MCF 10A (cell line): ENCODE measurements at places on chromosomes 7 and 10. TPM values are rescaled to one million over a fixed set of nuclear protein-coding genes. Genes with fewer than 3 reads are reported as not detected.

ANKRD30A gene
- total RNA-seq, result not detected in 2 replicates

ASNS gene
- total RNA-seq, result 191 and 303 TPM in 2 replicates

ANK3 gene
- 3.3 and 6.7 TPM in 2 replicates for total RNA-seq

TSPAN15 gene
- 0.52 and 0.54 TPM in 2 replicates for total RNA-seq

- peaks cover 60% of the 10 kb centered on the region for H3K36me3 ChIP-seq
- peak; percentile 39 for DNase-seq
- H3K27ac ChIP-seq, result no peak overlapping the region
- no peak overlapping the region for H3K4me3 ChIP-seq
Observed at GRCh38 chr10:87771871-87772500, 46.0 kb downstream of the ATAD1 start.

DNA sequence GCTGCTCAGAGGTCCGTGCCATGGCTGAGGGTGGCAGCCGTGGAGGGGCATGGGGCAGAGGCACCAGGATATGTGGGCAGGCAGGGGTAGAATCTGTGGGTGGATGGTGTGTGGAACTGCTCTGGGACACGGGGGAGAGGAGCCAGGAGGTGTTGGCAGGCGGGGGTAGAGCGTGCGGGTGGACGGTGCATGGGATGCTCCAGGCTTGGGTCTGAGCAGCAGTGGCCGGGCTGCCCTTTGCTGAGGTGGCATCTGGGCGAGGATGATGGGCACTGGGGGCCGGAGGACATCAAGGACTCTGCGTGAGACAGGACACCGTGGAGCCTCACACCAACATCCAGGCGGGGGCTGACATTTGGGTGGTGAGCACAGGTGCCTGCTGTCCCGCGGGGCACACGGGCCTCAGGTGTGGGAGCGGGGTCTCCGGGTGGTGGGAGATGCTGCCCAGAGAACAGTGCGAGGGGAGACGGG lies 46.2 kb downstream of the JAKMIP3 start:
- DNase-seq, result no peak
- H3K4me1 ChIP-seq, result no peaks in the 10 kb centered on the region
- H3K27ac ChIP-seq, result no peak overlapping the region
- H3K4me3 ChIP-seq, result no peak overlapping the region

- DNase-seq, result no peak
- H3K27me3 ChIP-seq, result no peaks in the 10 kb centered on the region
- H3K36me3 ChIP-seq, result peaks cover 19% of the 10 kb centered on the region
- H3K27ac ChIP-seq, result no peak overlapping the region
Observed at GRCh38 chr10:22537810-22538209, 176.6 kb downstream of the PIP4K2A start.

DNA sequence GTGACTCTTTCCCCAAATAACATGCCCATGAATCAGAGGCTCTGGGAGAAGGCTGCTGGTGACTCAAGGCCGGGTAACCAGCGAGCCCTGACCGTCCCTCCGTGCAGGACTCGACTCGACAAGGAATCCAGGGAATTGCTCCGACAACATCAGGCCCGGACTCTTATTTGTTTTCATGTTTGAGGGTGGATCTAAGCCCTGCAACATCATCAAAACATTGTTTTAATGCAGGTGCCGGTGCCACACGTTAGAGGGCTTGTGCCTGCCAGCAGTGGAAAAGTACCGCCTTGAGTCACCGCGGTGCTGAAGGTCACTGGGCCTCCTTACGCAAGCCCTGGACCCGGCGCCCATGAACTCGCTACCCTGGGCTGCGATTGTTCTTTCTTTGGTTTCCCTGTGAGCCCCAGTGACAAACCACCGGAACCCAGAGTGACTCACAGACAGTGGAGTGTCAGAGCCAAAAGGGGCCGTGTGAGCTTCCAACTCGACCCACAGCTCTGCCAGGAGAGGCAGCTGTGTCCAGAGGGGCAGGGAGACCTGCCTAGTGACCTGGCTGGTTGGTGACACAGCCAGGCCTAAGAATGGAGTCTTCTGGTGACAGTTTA lies 139.4 kb upstream of the SHH start:
- H3K4me3 ChIP-seq, result peak overlapping the region; percentile 52
- H3K4me1 ChIP-seq, result peaks cover 28% of the 10 kb centered on the region
- DNase-seq, result peak; percentile 97
- peak overlapping the region; percentile 90 for H3K27ac ChIP-seq
- peaks cover 5% of the 10 kb centered on the region for H3K27me3 ChIP-seq

- H3K27me3 ChIP-seq, result peaks cover 11% of the 10 kb centered on the region
- H3K36me3 ChIP-seq, result no peaks in the 10 kb centered on the region
- H3K4me1 ChIP-seq, result peaks cover under 1% of the 10 kb centered on the region
Observed at GRCh38 chr10:59393349-59393748, 31.0 kb upstream of the FAM13C start.

- no peaks in the 10 kb centered on the region for H3K4me1 ChIP-seq
- no peak for DNase-seq
- no peaks in the 10 kb centered on the region for H3K36me3 ChIP-seq
- no peak overlapping the region for H3K4me3 ChIP-seq
Observed at GRCh38 chr10:108757946-108758345, 1165.4 kb downstream of the XPNPEP1 start.

DNA sequence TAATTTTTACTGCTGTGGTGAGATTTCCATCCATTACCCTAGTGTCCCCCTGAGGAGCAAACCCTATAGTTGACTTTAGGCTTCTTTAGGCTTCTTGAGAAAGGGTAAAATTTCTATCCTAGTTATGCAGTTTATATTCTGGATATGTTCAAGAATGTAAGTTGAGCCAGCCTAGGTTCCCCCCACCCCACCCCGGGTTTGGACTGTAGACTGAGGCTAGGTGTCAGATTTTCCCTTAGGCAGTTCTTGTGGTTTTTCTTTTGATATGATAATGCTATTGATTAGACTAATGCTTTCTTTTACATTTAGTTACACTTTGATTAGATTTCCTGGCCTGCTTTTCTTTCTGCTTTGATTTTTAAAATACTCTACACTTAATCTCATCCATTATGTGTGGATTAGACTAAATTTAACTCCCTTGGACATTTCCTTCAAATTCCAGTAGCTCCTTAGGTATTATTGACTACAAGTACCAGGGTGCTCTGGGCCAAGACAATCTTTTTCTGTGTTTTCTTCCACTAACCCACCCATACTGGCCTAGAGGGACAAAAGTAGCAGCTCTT lies 37.7 kb downstream of the NRF1 start:
- DNase-seq, result no peak
- H3K27ac ChIP-seq, result no peak overlapping the region
- H3K4me1 ChIP-seq, result peaks cover 15% of the 10 kb centered on the region
- peaks cover 11% of the 10 kb centered on the region for H3K36me3 ChIP-seq
- H3K4me3 ChIP-seq, result no peak overlapping the region
